Fibroblast of mammary gland (primary cell): ENCODE measurements at places on chromosomes 5 and 9.

- peak; percentile 72 for DNase-seq
Measured at GRCh38 chr5:71899865-71900342, 180.8 kb downstream of the CARTPT start.

DNA sequence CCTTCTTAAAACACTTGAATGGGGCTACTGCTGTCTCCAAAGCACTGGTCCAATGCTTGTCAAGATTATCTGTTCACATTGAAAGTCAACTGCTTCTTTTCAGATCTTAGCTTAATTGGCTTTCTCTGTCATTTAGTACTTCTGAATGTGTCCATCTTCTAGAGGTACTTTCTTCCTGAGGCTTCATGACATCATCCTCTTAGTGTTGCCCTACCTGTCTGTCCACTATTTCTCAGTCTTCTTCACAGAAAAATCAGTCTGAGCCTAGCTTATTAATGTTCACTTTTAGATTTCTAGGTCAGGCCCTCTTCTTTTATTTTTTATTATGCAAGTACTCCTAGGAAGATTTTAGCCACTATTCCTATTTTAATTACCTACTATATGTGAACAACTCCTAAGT is 899.9 kb downstream of the DTWD2 start:
- no peak for DNase-seq

DNA sequence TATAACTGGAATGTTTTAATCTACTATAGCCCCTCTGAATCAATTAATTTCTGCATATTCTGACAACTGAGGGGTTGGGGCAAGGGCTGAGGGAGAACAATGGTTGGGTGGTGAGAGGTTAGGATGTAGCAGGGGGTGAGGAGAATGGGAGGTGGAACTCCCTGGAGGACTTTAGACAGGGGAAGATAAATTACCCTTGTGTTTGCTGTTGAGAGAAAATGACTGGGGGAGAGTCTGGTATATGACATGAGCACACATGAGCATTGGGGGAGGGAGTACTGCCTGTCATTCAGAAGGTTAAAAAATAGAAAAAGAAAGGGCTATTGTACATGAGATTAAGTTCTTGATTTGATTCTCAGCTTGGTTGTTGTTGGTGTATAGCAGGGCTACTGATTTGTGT is 37.2 kb upstream of the PAPPA start:
- DNase-seq = no peak

GRCh38 chr9:37053684-37054362 is 19.8 kb upstream of the PAX5 start:
- no peak for DNase-seq

GRCh38 chr5:95704150-95704549 is 21.4 kb upstream of the SPATA9 start:
- no peak for DNase-seq

GRCh38 chr5:31886206-31886605 is 247.3 kb downstream of the PDZD2 start:
- no peak for DNase-seq

DNA sequence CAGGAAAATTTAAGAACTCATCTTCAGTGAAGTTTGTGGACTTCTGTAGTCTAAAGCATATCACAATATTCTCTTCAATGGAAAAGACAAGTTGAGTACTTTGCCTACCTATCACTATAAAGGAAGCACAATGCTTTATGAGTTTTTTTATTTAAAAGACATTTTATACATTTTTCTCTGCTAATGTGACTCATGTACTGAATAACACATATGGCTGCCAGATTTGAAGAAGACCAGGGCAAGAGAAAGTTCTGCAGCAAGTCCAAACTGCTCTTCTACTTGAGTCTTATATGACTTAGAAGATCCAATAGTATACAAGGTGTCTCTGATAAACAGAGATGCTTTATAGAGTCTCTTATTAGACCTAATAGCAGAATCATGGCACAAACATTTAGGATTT is 978.4 kb downstream of the TLE4 start:
- DNase-seq = peak; percentile 10

DNA sequence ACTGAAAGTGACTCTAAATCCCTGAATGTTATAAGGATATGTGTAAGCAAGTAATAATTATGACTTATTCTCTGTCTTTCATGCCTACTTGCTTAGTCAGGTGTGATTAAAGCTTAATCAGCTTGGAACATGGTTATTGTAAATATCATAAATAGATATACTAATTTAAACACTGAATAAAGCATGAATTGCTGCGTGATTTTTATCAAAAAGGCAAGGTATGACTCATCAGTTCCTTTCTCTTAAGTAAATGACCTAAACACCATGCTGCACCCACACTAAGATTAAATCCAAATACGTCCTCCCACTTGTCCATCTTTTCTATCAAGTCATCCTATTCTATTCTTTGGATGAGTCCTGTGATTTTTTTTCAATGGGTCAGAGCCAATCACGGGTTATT is 124.6 kb upstream of the MTAP start:
- peak; percentile 95 for DNase-seq

GRCh38 chr5:14167211-14167845 is 24.2 kb downstream of the TRIO start:
- DNase-seq = peak; percentile 76

- DNase-seq = peak; percentile 96
Measured at GRCh38 chr5:96408210-96408777, 24.8 kb downstream of the PCSK1 start.

- DNase-seq = no peak
Measured at GRCh38 chr9:25078202-25078601, 532.5 kb upstream of the IZUMO3 start.

- peak; percentile 7 for DNase-seq
Measured at GRCh38 chr9:69249337-69249736, 75.3 kb downstream of the TJP2 start.

GRCh38 chr5:139744471-139745131 is 51.0 kb upstream of the PSD2 start:
- no peak for DNase-seq

- no peak for DNase-seq
Measured at GRCh38 chr5:132110195-132110594, 36.6 kb downstream of the CSF2 start.

DNA sequence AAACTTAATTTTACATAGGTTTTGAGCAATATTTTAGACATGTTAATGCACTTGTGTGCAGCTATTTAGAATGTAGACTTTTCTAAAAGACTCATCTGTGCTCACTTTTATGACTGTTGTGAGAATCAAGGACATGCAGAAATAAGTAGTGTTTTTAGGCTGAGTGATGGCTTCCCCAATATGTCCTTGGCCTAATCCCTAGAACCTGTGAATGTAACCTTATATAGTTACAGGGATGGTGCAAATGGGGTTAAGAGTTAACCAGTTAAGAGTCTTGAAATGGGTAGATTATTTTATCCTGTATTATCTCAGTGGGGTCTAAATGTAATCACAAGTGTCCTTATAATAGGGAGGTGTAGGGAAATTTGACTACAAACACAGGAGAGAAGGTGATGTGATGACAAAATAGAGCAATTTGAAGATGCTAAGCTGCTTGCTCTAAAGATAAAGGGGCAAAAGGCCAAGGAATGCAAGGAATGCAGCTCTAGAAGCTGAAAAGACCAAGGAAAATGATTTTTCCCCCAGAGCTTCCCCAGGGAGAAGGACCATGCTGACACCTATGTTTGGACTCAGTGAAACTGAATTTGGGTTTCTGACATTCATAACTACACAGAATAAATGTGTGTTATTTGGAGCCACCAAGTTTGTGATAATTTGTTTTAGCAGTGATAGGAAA is 298.0 kb upstream of the PAPPA start:
- no peak for DNase-seq

- no peak for DNase-seq
Measured at GRCh38 chr5:34620185-34620584, 35.9 kb upstream of the RAI14 start.

GRCh38 chr9:91727316-91727861 is 222.6 kb downstream of the ROR2 start:
- peak; percentile 59 for DNase-seq
